ENCODE measurements at places on chromosomes 5 and 9. TPM values are rescaled to one million over a fixed set of nuclear protein-coding genes. Genes with fewer than 3 reads are reported as not detected.

The NEUROG1 gene
- total RNA-seq = not detected

The AP3B1 gene
- 39.8 TPM for total RNA-seq

DNA sequence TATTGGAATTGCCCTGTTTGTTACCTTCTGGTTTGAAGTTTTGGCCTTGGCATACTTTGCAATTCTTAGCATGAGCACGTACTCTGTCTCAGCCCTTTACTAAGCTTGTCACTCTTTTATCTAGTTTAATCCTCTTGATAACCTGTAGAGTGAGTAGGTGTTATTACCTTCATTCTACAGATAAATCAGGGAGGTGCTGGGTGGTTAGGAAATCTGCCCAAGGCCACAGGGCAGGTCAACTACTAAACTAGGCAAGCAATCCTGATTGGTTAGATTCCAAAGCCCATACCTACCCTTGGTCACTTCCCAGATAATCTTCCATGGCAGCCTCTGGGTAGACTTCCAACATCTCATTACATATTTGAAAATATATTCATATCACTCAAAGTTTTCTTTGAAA is 65.7 kb downstream of the PCSK5 start:
- DNase-seq = no peak

DNA sequence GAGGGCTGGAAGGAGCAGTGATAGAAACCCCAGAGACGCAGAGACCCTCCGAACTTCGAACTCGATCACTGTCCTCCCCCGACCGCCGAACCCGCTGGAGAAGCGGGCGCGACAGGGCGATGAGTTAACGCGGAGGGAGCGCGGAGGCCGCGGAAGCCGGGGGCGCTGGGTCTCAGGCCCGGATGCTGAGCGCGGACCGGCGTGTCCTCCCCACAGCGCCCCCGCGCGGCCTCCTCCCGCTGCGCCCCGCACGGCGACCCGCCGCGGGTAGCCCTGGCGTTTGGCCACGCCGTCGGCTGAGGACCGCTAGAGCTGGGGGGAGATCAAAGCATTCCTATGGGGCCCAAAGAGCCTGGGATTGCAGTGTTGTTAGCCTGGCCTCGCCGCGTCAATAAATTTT is 7.7 kb upstream of the DMRT2 start:
- no peak for DNase-seq

- DNase-seq = no peak
These were observed 13.0 kb upstream of the PPP2R2B start for GRCh38 chr5:146891511-146891910.

Measured in mesenteric fat pad (tissue), 1 donor.